ENCODE measurements at places on chromosomes 7 and 10. TPM values are rescaled to one million over a fixed set of nuclear protein-coding genes. Genes with fewer than 3 reads are reported as not detected.
A peak's percentile ranks its signal among the peaks of the same experiment; 100 is the strongest.

STEAP2 gene
- 65.2 TPM for total RNA-seq

GRM3 gene
- total RNA-seq: not detected

MMRN2 gene
- 66.2 TPM for total RNA-seq

GPER1 gene
- 11.1 TPM for total RNA-seq

HOXA1 gene
- 0.98 TPM for total RNA-seq

ITGB8 gene
- total RNA-seq: 207 TPM

HOXA6 gene
- total RNA-seq: 15.8 TPM

DNA sequence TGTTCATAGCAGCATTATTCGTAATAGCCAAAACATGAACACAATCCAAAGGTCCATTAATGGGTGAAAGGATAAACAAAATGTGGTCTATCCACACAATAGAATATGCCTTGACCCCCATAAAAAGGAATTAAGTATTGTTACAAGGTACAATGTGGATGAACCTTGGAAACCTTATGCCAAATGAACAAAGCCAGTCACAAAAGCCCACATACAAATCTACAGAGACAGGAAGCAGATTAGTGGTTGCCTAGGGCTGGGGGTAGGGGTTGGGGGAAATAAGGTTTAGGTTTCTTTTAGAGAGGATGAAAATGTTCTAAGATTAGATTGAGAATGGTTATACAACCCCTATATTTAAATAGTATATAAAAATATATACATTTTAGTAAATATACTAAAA lies 34.8 kb downstream of the PIP4K2A start:
- no peak for DNase-seq

GRCh38 chr10:110649347-110650264 lies 5.5 kb downstream of the RBM20 start:
- DNase-seq: no peak

DNA sequence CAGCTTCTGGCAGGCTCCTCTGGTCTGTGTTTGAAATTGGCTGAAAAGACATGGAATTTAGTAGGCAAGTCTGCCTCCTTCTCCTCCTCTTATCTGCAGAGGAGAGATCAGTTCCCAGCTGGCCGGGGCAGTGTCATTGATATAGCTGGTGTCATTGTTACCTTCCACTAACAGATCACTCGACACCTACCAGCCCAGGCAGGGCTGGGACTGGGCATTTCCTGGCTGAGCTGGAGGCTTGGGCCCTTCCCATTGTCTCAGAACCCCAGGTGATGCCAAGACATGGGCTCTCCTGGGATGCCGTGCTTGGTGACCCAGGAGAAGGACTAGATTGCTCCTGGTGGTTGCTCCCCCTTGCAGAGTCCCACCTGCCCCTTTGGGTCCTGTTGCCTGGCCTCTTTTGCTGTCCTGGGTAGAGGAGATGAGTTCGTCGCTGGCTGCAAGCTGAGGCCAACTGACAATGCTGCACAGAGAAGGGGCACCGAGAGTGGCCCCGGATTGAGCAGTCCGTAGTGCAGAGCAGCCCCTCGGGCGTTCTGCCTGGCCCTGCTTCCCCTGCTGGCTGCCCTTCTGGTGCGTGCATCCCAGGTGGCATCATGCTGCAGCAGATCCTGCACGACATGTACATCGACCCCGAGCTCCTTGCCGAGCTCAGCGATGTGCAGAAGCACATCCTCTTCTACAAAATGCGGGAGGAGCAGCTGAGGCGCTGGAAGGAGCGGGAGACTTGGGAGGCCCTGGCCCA lies at the start of gene SH2D4B:
Gene SH2D4B, plus strand, starts transcription at position 167 of the 745 bp plus-strand sequence. Its CDS starts 430 bp downstream, at position 597.
- peak; percentile 50 for DNase-seq

GRCh38 chr10:127875916-127876315 lies 16.8 kb downstream of the CLRN3 start:
- no peak for DNase-seq

GRCh38 chr10:43816351-43817321 lies 168.0 kb upstream of the ZNF32 start:
- DNase-seq: no peak

DNA sequence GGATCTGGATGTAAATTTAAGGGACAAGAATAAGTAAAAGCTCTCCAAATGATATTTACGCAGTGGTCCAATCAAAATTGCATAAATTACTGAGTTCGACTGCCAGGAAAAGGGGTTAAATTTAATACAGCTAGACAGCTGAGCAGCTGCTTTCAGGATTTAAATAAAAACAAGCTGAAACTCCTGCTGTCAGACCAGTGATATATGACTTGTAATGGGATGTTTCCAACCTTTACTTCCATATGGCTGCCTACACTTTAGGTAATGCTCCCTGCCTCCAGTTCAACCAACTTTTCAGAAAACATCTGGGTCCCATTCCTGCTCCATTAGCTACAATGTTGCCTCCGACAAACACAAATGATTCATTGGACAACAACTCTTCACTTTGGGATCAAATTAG lies 326.3 kb upstream of the DGKB start:
- no peak for DNase-seq

GRCh38 chr10:34102237-34102673 lies 712.8 kb downstream of the PARD3 start:
- peak; percentile 77 for DNase-seq

- no peak for DNase-seq
Measured at GRCh38 chr10:21757185-21757901, 223.3 kb downstream of the MLLT10 start.

GRCh38 chr7:2012044-2012900 lies 220.5 kb downstream of the MAD1L1 start:
- DNase-seq: peak; percentile 53

DNA sequence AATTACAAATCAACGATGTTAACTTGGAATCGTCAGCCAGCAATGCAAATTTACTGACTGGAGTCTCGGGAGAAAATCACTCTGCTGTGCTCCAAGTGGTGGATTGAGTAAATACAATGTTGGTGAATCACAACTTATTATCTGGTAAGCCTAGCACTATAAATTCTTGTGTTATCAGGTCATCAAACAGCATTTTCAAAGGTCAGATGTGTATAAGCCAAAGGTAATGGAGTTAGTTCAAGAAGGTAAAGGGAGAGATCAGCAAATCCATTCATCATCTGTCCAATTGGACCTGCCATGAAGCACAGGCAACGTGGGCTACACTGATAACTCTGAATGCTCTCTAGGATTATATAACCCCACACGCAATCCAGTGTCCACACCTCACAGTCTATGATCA lies 13.9 kb downstream of the CUBN start:
- no peak for DNase-seq

DNA sequence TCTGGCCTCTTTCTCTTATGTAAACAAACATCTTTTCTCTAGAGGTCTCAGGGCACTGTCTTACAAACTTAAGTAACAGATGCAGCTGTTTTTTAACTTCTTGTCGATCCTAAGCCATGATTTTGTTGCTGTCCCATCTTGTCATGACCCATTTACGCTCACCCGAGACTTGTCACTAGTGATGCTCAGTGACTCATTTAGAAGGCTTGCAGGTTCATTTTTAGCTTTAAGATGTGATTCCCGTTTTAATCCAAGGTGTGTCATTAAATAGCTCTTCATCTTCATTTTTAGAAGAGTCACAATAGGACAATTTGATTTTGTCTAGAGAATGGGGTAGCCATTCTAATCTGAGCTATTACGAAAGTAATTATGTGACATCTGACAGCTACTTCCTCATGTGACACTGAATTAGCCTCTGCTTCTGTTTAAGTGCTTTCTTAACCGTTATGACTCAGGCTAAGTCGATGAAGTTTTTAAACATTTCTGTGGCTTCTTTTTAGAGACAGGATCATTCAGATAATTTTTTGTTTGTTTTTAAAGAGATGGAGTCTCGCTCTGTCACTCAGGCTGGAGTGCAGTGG lies 42.7 kb downstream of the SPDYE5 start:
- no peak for DNase-seq

DNA sequence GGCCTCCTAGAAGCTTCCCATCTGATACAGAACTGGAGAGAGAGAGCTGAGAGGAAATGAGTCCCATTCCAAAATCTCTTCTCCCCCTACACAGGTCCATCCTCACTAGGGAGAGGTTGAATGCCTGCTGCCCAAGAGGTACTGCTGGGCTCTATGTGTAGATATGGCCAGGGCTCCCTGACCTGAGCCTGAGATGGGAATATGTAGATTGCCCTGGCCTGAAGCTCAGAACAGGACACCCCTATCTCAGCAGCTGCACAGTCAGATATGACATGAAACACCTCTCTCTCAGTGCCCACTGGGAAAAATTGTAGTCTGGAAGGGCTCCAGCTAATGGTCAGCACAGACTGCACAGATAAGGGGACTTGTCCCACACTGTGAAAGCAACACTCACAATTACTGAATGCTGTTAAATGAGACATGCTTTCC lies 3.1 kb upstream of the IFIT1B start:
- DNase-seq: no peak

DNA sequence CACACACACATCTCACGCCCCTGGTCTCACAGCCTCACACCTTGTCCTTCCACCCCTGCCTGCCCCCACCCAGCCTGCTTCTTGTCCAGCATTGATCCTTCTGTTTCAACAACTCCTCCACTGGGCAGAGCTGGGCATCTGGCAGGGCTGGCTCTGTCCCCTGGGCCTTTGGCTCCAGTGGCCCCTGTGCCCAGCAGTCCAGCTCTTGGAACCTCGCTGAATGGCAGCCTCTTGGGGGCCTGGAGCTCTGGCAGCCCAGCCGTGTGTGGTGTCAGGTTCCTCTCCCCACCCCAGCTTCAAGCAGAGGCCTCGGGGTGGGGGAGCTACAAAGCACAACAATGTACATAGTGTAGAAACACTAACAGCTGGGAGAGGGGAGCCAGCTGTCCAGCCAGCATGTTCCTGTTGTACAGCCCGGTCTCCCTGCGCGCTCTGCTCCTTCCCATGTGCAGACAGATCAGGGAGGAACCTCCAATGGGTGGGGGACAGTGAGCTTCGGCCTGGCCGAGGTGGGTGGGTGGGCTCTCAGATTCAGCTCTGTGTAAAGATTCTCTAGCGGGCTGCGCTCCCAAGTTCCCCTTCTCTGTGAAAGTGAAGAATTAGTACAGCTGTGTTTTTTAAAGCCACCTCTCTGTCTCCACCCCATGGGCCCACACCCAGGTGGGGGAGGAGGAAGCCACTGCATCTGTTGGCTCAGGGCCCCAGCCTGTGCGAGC lies 19.4 kb downstream of the ZMIZ2 start:
- DNase-seq: no peak

DNA sequence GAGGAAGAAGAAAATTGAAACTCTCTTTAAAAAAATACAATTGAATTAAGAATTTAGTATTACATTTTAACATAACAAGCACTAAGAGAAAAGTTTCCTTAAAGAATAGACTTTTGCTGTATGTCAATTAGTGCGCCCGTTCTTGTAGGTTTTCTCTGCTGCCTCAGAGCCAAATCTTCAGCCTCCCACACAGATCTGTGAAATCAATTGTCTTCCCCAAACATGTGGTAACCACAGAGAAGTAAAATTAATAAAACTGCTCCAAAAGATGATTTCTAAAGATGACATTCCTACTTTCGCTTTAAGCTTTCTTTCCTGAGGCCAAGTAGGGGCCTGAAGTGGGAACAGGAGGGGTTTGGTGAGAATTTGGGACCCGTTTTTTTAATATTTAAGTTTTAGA lies 113.2 kb upstream of the ADO start:
- no peak for DNase-seq

DNA sequence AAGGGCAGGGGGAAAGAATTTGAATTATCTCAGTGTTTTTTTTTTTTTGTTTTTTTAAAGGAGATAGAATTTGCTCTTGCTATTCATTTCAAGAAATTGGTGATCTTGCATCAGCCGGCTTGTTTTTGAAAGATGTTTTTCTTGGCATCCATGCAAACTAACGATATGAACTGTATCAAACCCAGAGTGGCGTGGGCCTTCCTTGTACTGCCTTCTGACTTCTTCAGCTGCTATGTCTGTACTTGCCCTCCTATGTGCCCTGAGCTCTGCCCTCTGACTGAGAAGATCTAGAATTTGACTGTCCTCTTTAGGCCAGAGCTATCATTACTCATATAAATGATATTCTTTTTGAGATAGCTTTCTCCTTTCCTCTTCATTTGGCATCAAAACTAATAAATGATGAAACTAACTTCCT lies 183.1 kb downstream of the EXOC4 start:
- no peak for DNase-seq

- no peak for DNase-seq
Measured at GRCh38 chr10:82378146-82378545, 503.2 kb downstream of the NRG3 start.

GRCh38 chr7:85055906-85056305 lies 130.9 kb downstream of the SEMA3D start:
- no peak for DNase-seq

- no peak for DNase-seq
Measured at GRCh38 chr10:12586741-12587140, 237.4 kb downstream of the CAMK1D start.

- no peak for DNase-seq
Measured at GRCh38 chr10:28188526-28188925, 114.3 kb downstream of the MPP7 start.

- no peak for DNase-seq
Measured at GRCh38 chr7:22563032-22563501, 63.1 kb upstream of the STEAP1B start.

DNA sequence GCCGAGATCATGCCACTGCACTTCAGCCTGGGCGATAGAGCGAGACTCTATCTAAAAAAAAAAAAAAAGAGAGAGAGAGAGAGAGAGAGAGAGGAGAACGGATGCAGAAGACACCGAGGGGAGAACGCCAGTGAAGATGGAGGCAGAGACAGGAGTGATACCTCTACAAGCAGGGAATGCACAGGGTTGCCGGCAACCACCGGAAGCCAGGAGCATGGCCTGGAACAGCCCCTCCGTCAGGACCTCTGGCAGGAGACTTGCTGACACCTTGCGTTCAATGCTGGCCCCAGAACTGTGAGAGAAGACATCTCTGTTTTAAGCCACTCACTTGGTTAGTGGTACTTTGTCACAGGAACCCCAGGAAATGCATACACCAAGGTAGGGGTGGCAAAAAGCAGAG lies 38.1 kb upstream of the DUSP5 start:
- DNase-seq: no peak

GRCh38 chr10:43123361-43124093 lies 14.7 kb upstream of the CSGALNACT2 start:
- no peak for DNase-seq

DNA sequence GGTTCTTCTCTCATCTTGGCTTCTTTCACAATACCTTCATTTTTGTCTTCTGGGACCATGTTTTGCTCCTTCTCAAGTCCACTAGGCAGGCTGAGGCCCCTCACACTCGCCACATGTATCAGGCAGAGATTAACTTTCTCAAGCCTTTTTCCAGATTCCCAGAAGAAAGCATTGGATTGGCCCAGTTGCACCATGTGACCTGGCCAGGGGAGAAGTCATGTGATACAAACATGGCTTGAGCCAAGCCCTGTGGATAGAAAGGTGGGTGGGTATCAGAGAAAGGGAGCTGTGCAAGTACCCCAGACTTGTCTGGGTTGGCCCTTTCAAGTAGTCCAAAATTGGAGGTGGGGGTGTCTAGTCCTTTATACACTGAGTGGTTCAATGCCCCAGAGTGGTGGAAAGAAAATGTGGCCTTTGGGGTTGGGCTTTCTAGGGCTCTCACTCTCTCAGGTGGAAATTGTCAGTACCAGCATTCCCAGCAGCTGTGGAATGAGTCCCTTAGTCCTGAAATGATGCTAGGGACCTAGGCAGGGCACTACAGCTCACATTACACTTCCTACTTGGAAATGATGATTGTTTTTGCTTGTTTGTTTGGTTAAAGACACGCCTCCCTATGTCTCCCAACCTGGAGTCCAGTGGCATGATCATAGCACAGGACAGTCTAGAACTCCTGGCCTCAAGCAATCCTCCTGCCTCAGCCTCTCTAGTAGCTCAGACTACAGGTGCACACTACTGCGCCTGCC lies 36.9 kb upstream of the C10orf67 start:
- DNase-seq: no peak
